Lower lobe of right lung (tissue), 2 donors: ENCODE measurements at places on chromosomes 2 and 18. TPM values are rescaled to one million over a fixed set of nuclear protein-coding genes. Genes with fewer than 3 reads are reported as not detected.

- no peak for DNase-seq
Observed at GRCh38 chr2:168545439-168546082, 89.5 kb downstream of the CERS6 start.

DNA sequence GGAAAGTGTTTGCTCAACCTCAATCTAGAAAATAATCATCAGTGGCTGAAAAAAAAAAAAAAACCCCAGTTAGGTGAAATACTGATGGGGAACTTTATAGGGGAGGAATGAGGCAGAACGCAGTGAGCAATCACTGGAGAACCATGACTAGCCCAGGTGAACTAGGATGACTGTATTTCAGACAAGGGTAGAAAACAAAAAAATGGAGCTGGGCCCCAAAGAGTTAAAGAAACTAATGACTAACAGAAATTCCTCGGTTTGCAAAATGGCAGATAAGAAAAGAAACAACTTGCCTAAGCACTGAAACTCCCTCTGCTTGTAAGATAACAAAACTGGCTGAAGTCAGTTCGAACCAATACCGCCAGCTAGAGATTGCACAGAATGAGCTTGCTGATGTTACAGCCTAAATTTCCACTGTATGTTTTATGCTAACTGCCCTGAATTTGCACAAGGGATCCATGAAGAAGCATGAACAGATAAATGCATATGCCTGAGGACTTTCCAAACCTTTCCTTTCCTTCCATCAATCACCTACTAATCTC lies 245.9 kb downstream of the METTL4 start:
- no peak for DNase-seq

The RBKS gene
- 2.2 TPM for total RNA-seq

The RMDN2 gene
- 21.9 TPM for total RNA-seq
